Germinal center (tissue), 1 donor: ENCODE measurements at places on chromosomes 4 and X.

DNA sequence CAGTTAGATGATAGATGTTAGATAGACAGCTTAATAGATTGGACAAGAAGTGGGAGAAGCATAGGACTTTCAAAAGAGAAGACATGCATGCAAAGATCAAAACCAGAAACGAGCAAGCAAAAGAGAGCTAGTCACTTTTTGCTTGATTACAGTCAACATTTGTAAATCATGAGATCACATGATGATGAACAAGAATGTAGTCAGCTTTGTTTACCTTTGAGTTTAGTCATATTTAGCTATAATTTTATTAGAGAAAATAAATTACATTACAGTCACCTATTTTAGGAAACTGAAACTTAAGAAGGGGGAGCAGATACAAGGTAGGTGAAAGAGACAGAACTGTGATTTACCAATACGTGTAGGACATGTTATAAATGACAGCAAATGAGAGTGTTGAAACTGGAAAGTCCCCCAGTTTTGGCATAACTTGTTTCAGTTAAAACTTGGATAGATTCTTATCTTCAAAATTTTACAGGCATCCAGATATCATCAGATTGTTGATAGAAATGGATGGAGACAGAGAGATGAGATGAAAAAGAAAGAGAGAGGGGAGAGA, 1083.1 kb upstream of the PCDH10 start:
- DNase-seq: no peak

GRCh38 chr4:156673483-156673882, 298.1 kb downstream of the PDGFC start:
- DNase-seq: no peak

DNA sequence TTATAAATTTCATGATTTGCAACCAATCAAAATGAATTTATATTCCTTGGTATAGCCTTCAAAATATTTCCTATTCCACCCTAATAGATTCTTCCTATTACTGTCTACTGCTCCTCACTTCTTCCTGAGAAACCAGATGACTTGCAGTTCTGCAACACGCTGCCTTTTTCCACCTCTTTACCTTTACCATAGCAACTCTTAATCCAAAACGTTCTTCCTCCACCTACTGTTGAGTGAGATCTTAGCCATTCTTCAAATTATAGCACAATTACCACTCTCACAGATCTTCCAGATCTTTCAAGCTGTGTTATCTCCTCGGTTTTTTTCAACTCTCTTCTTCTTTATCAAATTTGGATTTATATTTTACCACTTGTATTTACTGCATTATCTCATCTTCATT, 289.8 kb downstream of the ADGRL3 start:
- DNase-seq: no peak

GRCh38 chrX:45598861-45599260, 398.2 kb upstream of the DIPK2B start:
- no peak for DNase-seq

DNA sequence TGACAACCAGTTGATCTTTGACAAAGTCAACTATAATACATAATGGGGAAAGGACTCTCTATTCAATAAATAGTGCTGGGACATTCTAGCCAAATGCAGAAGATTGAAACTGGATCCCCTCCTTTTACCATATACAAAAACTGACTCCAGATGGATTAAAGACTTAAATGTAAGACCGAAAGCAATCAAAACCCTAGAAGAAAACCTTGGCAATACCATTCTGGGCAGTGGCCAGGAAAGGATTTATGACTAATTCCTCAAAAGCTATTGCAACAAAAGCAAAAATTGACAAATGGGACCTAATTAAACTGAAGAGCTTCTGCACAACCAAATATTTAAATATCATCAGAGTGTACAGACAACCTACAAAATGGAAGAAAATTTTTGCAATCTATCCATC, 185.1 kb downstream of the NPNT start:
- DNase-seq: no peak

GRCh38 chrX:16786791-16787735, 797 bp downstream of the TXLNG start:
- DNase-seq: peak; percentile 23

DNA sequence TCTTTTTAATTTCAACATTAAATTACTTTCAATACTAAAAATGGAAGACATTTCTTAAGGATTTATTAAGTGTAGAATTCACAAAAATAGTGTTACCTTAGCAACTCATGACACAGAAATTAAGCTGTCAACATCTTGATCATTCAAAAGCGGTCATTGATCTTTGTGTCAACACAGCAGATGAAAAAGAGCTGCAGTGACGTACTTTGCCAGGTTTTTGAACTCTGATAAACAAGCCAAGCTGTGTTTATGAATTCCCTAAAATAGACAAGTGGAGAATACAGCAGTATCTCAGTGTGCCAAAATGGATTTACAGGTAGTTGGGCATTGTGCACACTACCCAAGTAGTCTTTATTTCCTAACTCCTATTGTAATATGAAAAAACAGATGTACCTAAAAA, 1141.8 kb upstream of the PCDH7 start:
- no peak for DNase-seq

DNA sequence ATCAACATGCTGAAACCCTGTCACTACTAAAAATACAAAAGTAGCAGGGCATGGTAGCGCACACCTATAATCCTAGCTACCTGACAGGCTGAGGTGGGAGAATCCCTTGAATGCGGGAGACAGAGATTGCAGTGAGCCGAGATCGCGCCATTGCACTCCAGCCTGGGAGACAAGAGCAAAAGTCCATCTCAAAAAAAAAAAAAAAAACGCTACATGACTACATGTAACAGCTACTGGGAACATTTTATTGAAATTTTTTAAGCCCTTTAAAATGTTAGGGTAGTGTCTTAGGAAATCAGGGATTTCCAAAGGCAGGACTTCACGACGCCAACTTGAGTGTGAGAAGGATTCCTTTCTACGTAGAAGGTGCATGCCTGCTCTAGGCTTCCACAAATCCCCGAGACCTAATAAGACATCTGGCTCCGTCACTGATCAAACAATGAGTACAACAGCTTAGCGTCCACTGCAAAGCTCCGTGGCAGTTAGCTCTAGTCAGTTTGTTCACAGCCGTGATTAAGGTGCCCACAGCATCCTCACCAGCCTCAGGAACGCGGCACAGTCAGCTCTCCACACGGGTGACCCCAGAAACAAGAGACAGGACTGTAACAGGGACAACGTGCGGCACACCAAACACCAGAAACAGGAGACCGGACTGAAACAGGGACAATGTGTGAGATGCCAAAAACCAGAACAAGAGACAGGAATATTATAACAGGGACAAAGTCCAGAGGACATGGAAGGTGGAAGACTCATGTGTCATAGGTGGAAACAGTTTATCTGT, 33.7 kb downstream of the DHRSX start:
- no peak for DNase-seq
